ENCODE measurements at places on chromosomes 16 and 17. TPM values are rescaled to one million over a fixed set of nuclear protein-coding genes. Genes with fewer than 3 reads are reported as not detected.
A peak's percentile ranks its signal among the peaks of the same experiment; 100 is the strongest.

Gene MPP3
- polyA plus RNA-seq: 4.6 TPM

- no peak overlapping the region for H3K4me3 ChIP-seq
- no peak for DNase-seq
- H3K4me1 ChIP-seq: no peaks in the 10 kb centered on the region
- H3K27me3 ChIP-seq: no peaks in the 10 kb centered on the region
Observed at GRCh38 chr16:15031179-15031578, 24.7 kb downstream of the NTAN1 start.

GRCh38 chr17:27466743-27467375 is 10.6 kb downstream of the KSR1 start:
- peaks cover 33% of the 10 kb centered on the region for H3K4me1 ChIP-seq
- DNase-seq: no peak
- H3K36me3 ChIP-seq: no peaks in the 10 kb centered on the region
- no peak overlapping the region for H3K27ac ChIP-seq
- H3K4me3 ChIP-seq: no peak overlapping the region
- H3K27me3 ChIP-seq: no peaks in the 10 kb centered on the region

- H3K27ac ChIP-seq: no peak overlapping the region
- no peaks in the 10 kb centered on the region for H3K36me3 ChIP-seq
- no peaks in the 10 kb centered on the region for H3K4me1 ChIP-seq
- DNase-seq: no peak
- peaks cover 4% of the 10 kb centered on the region for H3K27me3 ChIP-seq
- H3K4me3 ChIP-seq: no peak overlapping the region
Observed at GRCh38 chr17:5789528-5789927, 205.2 kb upstream of the NLRP1 start.

Gene JPH3
- 1.4 TPM for polyA plus RNA-seq

DNA sequence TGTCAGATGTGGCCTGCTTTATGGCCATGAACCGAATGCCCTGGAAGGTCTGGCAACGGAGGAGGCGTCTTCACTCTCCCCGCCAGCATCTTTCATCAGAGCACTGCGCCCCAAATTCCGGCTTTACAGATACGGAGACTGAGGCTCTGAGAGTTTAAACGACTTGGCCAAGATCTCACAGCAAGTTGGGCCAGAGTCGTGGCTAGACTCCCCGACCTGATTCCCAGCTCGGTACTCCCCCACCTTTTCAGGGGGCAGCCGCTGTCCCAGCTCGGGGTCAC is 1.7 kb downstream of the NGFR start:
- DNase-seq: no peak
- no peaks in the 10 kb centered on the region for H3K36me3 ChIP-seq
- H3K27me3 ChIP-seq: peaks cover 63% of the 10 kb centered on the region
- no peak overlapping the region for H3K4me3 ChIP-seq
- no peak overlapping the region for H3K27ac ChIP-seq

- no peak overlapping the region for H3K4me3 ChIP-seq
- H3K27me3 ChIP-seq: no peaks in the 10 kb centered on the region
- peak; percentile 40 for DNase-seq
- peaks cover 7% of the 10 kb centered on the region for H3K4me1 ChIP-seq
Observed at GRCh38 chr17:35841505-35841904, 27.2 kb downstream of the HEATR9 start.

Gene KRTAP16-1
- polyA plus RNA-seq: not detected

Data from adrenal gland (tissue), 19 donors.